NB4 (cell line): ENCODE measurements at places on chromosomes 3 and 15.

GRCh38 chr15:33729653-33730052 is 238.6 kb upstream of the CHRM5 start:
- DNase-seq: no peak

DNA sequence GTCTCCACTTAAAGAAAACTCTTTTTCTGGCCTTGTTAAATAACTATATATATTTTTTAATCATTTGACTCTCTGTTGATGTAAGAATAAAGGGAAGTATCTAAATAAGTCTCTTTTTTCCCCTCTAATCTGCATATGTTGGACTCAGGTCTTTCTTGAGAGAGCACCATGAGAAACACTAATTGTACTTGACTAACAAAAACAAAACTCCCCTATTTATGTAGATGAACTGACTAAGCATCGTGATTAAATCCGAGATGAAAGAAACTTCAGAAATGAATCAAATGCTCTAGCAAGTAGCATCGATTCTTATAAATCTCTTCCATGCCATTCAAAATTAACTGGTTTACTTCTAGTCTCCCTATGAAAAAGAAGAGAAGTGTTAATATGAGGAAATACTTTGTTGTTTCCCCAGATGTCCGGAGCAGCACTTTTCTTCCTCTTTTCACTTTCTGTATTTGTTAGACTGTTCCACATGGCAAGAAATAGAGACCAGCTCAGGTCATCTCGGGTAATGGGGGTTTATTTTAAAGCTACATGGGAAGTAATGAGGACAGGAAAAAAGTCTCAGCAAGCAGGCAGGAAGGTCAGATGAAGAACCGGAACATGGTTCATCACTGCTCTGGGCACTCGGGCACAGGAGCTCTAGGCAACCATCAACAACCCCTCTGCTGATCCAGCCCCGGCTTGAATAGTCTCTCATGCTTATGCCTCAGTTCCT is 288.3 kb downstream of the CNTN6 start:
- peak; percentile 9 for DNase-seq

DNA sequence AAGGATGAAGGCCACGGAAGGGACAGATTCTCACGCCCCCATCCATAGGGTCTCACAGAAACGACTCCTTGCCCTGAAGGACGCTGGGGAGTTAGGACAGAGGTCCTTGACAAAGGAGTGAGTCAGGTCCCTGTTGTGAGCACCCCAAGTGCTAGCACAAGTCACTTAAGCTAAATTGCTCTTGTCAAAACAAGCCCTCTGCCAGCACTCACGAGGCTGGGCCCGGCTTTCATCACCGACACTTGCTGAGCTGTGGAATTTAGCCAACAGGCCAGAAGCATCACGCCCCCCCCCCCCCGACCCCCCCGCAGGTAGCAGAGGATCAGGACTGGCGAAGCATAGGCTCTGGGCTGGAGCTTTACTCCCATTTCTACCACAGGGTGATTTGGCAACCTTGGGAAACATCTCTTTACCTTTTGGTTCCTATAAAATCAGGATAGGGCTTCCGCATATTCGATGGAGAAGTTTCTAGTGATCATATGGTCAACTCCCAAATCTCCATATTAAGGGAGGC is 75.4 kb downstream of the ADCY5 start:
- no peak for DNase-seq

DNA sequence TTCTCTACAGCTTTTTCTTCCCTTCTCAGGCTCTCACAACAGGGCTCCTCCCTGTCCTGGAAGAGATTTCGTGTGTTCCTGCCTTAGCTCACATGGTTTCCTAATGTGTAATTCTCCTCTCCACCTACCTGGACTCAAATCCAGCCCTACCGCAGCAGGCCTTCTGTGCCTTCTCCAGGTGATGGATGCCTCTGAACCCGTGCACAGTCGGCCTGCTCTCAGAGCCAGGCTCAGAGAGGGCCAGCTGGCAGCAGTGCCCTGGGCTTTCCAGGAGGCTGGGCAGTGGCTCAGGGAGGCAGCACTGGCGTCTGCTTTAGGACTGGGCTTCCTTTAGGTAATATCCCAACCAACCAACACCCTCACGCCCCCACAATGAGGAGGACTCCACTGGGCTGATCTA is 123.2 kb upstream of the TMC3 start:
- no peak for DNase-seq

DNA sequence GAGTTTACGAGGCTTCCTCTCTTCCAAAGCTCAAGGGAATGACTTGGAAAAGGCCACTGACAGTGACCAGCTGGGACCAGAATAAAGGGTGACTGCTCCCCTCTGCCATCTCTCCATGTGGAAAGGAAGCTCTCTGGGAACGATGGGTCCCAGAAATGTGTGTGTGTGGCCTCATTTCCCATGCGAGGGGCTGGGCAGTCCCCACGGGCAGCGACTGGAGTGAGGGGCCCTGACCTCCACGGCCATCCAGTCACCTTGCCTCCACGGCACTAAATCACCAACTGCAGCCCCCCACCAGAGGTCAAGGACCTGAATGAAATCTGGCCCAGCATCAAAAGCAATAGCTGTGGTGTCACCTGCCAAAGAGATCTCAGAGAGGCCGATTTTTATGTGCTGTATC is 29.6 kb downstream of the RGMA start:
- no peak for DNase-seq

GRCh38 chr15:33722005-33722672 is 246.2 kb upstream of the CHRM5 start:
- DNase-seq: peak; percentile 53

DNA sequence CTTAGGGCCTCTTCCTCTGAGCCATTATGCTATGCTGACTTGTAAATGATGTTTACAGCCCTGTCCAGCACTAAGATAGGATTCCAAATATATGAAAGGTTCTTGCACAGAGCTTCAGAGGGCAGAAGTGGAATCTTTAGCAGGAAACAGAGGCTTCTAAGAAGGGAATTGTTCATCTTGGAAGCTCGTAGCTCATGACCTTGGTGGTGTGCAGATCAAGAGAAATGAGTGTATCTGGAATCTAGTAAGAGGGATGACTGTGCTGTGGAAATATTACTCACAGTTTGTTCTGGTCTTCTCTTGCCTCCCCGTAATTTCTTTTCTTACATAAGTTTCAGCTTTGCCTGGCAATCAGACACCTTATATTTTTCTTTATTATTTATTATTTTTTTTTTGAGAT is 175.8 kb downstream of the SPATA16 start:
- DNase-seq: no peak

- no peak for DNase-seq
These were observed 15.0 kb upstream of the UTS2B start for GRCh38 chr3:191345334-191345733.

DNA sequence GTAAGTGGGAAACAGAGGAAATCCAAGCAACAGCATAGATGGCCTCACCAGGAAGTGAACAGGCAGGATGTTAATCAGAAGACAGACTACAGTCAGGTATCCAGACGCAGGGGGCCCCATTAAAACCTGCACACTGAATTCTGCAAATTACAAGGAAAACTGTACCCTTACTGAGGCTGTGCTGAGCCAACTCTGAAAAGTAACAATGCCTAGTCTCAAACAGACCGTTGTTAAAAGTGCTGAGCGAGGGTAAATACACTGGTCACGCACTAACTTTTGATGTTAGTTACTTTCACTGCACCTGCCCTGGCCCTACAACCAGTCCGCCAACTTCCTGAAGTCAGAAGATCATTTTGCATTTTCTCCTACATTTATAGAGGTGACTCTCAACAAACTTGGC is 1.0 kb downstream of the TAMM41 start:
- DNase-seq: peak; percentile 26

GRCh38 chr3:170752571-170753155 is 117.3 kb downstream of the RPL22L1 start:
- no peak for DNase-seq

- peak; percentile 87 for DNase-seq
These were observed 90.4 kb upstream of the TSEN2 start for GRCh38 chr3:12393894-12394293.

DNA sequence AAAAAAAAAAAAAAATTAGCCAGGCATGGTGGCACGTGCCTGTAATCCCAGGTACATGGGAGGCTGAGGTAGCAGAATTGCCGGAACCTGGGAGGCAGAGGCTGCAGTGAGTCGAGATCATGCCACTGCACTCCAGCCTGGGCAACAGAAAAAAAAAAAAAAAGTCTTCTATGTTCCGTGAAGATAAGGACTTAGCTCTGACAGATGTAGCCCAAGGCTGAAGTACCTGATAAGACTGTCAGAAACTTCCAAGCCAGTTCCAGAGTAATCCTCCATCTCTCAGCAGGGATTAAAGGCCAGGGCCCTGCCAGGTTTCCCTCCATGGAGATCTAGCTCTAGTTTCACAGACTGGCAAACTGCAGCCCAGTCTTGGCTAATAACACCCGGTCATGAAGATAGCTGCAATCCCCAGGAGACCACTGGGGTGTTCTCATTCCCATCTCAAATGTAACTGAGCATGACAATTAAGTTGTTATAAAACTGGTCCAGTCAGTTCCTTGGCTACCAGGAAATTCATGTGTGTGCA is 8.5 kb downstream of the CDCP1 start:
- DNase-seq: peak; percentile 73

- DNase-seq: no peak
These were observed 908.4 kb downstream of the EPHA3 start for GRCh38 chr3:90015688-90016356.
